ENCODE measurements at places on chromosomes 2 and 18.

DNA sequence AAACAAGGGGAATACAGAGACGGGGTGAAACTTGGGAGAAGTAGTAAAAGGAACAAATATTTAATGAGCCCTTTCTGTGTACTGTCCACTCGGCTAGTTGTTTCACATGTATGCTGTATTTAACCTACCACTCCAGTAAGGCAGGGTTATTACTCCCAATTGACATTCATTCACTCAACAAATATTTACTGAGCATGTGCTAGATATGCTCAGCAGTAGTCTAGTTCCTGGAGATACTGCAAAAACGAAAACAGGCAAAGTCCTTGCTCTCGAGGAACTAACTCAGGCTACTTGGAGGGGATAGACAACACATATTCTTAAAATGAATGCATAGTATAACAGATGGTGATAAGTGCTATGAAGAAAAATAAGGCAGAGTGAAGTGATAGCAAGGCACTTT lies 207.3 kb downstream of the SS18 start:
- DNase-seq: no peak

GRCh38 chr2:43325107-43325811 lies 98.9 kb upstream of the ZFP36L2 start:
- no peak for DNase-seq

- no peak for DNase-seq
Measured at GRCh38 chr18:57789090-57789489, 14.0 kb downstream of the ATP8B1 start.

- DNase-seq: no peak
Measured at GRCh38 chr2:79596403-79596802, 83.6 kb downstream of the CTNNA2 start.

DNA sequence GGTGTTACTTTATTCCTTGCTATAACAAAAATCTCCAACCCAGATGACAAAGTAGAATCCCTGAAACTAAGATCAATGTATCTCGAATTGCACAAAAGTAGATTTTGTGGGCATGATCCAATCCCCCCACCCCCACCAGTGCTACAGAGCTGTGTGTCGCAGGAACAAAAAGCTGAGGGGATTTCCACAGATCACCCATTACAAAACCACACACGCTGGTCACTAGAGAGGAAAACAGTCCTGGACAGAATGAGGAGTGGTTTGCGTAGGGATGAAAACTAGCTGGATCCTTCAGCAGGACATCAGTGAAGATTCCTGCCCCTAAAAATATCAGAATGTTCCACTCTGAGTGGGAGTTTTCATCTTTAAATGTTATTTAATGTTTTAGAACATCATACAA lies 165.3 kb upstream of the STK17B start:
- DNase-seq: no peak

DNA sequence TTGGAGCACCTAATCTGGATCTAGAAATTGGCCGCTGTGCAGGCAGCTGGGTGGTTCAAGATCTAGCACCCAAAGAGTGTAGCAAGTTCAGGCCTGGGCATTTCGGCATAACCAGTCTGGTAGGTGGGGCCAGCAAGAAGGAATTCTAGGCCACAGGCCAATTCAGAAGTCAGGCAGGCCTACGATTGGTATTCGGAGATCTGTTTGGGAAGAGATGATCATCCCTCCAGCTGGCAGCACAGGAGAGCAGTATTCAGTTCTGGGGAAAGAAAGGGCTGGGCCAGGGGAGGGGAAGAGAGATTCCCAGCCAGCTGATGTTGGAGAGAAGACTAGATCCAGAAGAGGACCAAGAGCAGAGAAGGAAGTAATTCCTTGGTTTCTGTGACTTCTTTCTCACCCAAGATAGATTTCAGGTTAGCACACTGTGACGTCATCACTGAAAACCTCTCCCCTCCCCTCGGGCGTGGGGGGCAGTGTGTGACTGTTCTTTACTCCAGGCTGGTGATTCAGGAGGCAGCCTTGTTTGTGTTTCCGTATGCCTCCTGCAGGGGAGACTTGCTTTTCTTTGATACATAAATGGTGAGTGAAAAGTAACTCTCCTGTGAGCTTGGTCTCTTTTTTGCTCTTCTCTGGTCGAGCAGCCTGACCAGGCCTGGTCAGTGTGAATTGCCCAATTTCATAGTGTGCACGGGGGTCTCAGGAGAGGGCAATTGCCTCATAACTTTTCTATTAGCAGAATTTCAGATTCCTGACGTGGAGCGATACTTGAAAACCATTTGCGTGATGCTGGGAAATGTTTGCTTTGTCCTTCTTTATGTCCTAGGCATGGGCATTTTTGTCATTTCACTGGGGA lies 61.1 kb downstream of the MEIS1 start:
- no peak for DNase-seq

- DNase-seq: no peak
Measured at GRCh38 chr2:62577994-62578781, 72.2 kb upstream of the TMEM17 start.

- DNase-seq: no peak
Measured at GRCh38 chr2:154686162-154686561, 12.3 kb upstream of the KCNJ3 start.

- DNase-seq: no peak
Measured at GRCh38 chr2:122029945-122030344, 274.5 kb downstream of the TSN start.

DNA sequence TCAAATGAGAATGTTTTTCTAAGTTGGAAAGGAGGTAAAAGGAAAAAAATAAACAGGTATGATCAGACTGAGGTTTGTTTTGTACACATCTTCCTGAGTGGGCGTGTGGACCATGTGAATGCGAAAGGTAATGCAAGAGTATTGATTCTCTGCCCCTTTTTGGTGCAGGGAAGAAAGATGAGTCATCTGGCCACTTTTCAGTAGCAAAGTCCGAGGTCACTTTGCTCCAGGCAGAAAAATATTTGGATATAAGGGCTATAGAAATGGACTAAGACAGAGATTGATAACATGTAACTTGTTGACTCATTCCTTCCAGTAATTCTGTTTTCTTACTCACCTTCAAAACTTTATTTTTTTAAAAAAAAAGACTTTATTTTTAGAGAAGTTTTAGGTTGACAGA lies 130.5 kb downstream of the DSEL start:
- no peak for DNase-seq

GRCh38 chr2:41206004-41206403 lies 754.1 kb upstream of the SLC8A1 start:
- no peak for DNase-seq

DNA sequence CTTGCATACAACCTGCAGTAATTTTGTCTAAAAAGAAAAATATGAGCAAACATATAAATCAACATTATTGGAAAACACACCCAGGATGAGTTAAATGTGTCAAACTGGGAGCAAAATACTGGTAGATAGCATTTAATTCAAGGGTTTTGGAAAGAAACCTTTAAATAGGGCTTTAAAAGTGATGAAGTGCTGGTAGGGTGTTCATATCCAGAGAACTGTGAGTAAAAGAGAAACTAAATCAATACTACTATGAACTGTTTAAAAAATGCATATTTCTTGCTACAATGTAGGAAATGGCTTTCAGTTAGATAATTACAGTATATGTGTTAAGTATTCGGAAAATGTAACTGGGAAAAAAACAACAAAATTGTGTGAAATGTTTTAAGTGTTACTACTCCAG lies 117.8 kb downstream of the ATAD2B start:
- no peak for DNase-seq

DNA sequence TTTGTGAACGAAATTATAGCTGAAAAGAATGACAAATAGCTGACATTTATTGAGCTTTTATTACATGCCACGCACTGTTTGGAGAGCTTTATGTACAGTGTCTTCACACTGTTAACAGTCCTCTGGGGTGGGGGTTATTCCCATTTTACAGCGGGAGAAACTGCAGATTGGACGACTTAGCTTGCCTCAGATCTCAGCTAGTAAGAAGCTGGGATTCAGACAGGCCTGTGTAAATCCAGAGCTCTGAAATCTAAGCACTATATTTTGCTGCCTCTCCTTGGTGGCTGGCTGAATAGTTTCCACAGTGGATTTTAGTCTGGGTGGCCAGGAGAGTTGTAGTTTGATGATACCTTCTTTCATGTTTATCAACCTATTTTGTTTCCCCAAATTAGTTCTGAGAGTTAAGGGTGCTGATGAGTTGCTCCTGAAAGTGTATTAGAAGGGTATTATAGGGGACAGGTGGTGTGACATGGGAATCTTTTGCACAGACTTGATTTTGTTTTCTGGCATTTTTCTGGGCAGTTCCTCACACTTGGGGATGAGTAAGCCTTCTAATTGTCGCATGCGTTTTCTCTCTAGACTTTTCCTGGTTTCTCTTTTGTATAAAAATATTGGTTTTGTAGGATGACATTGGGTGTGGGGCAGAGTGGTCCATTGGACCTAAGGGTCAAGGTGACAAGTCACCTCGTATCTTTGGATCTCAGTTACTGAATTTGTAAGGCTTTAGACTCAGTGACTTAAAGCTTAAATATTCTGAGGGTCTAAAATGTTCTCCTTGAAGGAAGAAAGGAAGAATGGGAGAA lies 1.5 kb downstream of the ACSL3 start:
- DNase-seq: peak; percentile 60

GRCh38 chr2:127648321-127648720 lies 2.4 kb downstream of the GPR17 start:
- DNase-seq: no peak

DNA sequence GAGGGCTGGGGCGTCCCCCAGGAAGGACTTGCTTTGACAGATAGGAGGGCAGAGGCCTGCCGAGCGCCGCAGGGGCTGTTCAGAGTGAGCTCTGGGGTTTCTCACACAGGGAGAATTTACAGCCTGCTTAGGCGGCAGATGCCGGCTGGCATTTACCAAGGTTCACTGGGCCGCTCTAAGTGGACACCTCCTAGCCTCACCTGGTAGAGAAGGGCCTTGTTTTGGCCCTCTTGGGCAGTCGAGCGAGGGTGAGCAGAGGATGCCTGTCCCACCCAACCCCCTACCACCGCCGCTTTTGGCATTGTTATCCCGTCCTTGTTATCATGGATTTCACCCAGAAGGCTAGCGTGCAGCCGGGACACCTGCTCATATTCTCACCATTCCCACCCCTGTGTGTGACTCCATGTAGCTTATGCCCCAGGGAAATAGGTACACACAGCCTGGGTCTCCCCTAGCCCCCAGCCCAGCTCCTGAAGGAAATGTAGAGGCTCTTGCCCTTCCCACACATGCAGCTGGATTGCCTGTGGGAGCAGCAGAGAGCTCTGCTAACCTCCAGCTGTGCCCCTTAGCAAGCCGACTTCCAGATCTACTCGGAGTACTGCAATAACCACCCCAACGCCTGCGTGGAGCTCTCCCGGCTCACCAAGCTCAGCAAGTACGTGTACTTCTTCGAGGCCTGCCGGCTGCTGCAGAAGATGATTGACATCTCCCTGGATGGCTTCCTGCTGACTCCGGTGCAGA lies 52.4 kb downstream of the FAM168B start:
- DNase-seq: no peak

GRCh38 chr2:46549166-46549844 lies 69.9 kb downstream of the TMEM247 start:
- no peak for DNase-seq

GRCh38 chr18:8721094-8721669 lies 15.8 kb downstream of the MTCL1 start:
- DNase-seq: no peak

GRCh38 chr2:118589721-118590120 lies 257.7 kb downstream of the EN1 start:
- DNase-seq: no peak

Measured in activated CD4-positive, alpha-beta T cell treated with anti-CD3 and anti-CD28 coated beads, Interleukin-2, amount 10 ng/mL, durations not matched to agents 24 days and 14 days (primary cell).